IMR-90 (cell line): ENCODE measurements at places on chromosomes 4 and X. TPM values are rescaled to one million over a fixed set of nuclear protein-coding genes. Genes with fewer than 3 reads are reported as not detected.
A peak's percentile ranks its signal among the peaks of the same experiment; 100 is the strongest.

THOC2 gene
- 58.8 and 93.9 TPM in 2 replicates for total RNA-seq

NUDT6 gene
- 2.7 and 4.2 TPM in 2 replicates for total RNA-seq

RENBP gene
- 0.18 TPM in 1 of 2 replicates, not detected in the other for total RNA-seq

CPE gene
- 3.6 and 4.4 TPM in 2 replicates for total RNA-seq

FAM156A gene
- total RNA-seq = 7.5 TPM in 2 replicates

CLCN4 gene
- total RNA-seq = 3.9 and 4.5 TPM in 2 replicates

SLC4A4 gene
- 16.8 and 23.9 TPM in 2 replicates for total RNA-seq

CACNA1F gene
- total RNA-seq = not detected in 2 replicates

GCNA gene
- 0.83 and 0.90 TPM in 2 replicates for total RNA-seq

DNA sequence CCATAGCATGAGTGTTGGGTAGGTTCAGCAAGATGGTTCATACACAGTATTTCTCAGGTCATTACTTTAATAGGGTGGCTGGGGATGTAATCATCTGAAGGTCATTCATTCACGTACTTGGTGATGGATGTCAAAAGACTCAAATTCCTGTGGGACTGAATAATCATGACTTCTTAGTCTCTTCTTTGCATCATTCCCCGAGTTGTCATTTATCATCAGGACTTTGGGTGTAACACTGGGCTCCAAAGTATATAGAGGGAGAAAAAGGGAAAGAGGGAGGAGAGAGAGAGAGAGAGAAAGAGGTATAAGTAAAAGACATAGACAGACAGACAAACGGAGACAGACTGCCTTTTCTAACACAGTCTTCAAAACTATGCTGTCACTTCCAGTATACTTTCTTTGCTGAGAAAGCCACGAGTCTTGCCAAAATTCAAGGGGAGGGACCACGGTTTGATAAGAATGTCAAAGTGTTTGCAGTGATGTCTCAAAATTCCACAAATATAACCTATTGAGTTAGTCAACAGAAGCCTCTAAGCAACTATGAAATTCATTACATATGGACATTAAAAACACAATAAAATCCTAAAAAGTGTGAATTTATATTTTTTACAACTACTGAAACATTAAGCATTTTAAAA, 55.9 kb downstream of the UGT2A3 start:
- H3K4me1 ChIP-seq = no peaks in the 10 kb centered on the region
- no peaks in the 10 kb centered on the region for H3K36me3 ChIP-seq
- H3K27me3 ChIP-seq = no peaks in the 10 kb centered on the region; the same call in 1 of the 2 replicates
- H3K27ac ChIP-seq = no peak overlapping the region

- 0 out of 2 replicates have a peak, but pooled peaks cover 2% of the 10 kb centered on the region for H3K27me3 ChIP-seq
- H3K4me1 ChIP-seq = no peaks in the 10 kb centered on the region
- no peak overlapping the region for H3K27ac ChIP-seq
- no peak for DNase-seq
- no peak overlapping the region for H3K4me3 ChIP-seq
Measured at GRCh38 chr4:184907216-184907615, 81.4 kb upstream of the ACSL1 start.

- H3K4me1 ChIP-seq = peaks cover 10% of the 10 kb centered on the region
- no peaks in the 10 kb centered on the region for H3K27me3 ChIP-seq
- H3K4me3 ChIP-seq = no peak overlapping the region
- peak overlapping the region; percentile 24; the same call in 1 of the 2 replicates for H3K27ac ChIP-seq
- peak; percentile 98 for DNase-seq
- H3K36me3 ChIP-seq = no peaks in the 10 kb centered on the region
Measured at GRCh38 chrX:150200820-150201287, 162.3 kb upstream of the MAMLD1 start.

GRCh38 chrX:24513416-24513815, 48.3 kb downstream of the PDK3 start:
- no peak overlapping the region for H3K4me3 ChIP-seq
- H3K27me3 ChIP-seq = peaks cover 2% of the 10 kb centered on the region; the same call in 1 of the 2 replicates
- DNase-seq = no peak

DNA sequence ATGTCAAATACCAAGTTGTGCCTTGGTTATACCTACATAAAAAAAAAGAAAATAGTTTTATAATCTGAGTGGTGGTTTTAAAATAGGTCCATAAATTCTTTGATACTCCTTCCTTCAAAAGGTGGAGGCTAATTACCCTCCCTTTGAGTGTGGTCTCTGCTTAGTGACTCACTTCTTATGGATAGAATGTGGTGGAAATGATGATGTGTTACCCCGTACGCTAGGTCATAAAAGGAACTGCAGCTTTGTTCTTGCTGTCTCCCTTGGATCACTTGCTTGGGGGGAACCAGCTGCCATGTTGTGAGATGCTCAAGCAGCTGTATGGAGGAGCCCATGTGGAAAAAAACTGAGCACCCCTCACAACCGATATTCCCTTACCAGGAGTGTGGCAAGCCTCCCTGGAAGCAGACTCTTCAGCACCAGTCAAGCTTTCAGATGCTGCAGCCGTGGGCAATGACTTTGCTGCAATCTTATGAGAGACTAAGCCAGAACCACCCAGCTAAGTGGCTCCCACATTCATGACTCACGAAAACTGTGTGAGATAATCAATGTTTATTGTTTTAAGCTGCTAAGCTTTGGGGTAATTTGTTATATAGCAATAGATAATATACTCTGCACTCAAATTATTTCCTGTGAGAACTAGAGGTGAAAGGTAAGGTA, 195.0 kb upstream of the GATB start:
- H3K27ac ChIP-seq = no peak overlapping the region
- no peak overlapping the region for H3K4me3 ChIP-seq
- H3K36me3 ChIP-seq = no peaks in the 10 kb centered on the region
- peaks cover 3% of the 10 kb centered on the region for H3K27me3 ChIP-seq
- DNase-seq = peak; percentile 54

DNA sequence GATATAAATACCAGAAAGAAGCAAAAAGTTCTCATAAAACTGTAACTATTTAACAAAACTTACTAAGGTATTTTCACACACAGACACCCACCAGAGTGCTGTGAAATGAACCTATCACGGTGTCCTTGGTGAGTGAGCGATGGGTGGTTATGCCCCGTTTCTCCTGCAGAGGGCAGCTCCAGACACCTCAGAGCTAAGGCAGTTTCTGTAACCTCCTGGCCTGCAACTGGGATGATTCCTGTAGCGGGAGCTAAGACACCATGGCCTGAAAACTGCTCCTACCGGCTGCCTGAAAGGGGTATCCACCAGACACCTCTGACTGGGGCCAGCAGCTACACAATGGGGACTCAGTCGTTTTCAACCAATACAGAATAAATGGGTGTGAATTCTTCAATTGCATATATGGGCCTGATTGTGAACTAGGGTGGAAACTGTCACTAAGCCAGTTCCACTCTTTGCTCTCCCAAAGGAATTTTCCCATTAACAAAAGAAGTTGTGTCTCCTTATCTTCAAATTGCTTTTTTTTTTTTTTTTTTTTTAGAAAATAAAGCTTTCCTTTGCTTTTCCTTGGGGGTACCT, 2375.8 kb upstream of the TENM3 start:
- no peaks in the 10 kb centered on the region for H3K36me3 ChIP-seq
- H3K27ac ChIP-seq = no peak overlapping the region
- no peaks in the 10 kb centered on the region for H3K4me1 ChIP-seq
- no peaks in the 10 kb centered on the region for H3K27me3 ChIP-seq

DNA sequence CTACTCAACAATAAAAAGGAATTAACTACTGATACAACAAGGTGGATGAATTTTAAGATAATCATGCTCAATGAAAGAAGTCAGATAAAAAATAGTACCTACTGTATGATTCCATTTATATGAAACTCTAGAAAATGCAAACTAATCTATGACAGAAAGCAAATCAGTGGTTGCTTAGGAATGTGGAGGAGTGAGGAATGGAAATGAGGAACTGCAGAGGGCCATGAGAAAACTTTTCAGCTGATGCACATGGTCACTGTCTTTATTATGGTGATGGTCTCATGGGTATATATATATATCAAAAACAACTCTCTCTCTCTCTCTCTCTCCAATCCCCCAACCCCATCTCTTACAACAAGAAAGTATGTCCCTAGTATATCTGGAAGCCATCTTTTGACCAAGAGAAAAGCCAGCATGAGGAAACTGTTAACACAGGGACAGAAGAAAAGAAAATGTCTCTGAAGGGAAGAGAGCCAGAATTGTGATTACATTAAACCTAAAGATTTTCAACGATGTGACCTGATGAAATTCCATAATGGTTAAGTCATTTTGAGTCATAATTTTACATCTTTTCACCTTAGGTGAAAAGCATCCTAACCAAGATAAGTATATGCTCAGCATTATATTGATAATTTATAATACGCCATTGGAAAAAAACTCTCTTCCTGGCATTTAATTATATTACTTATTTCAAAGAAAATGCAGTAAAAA, 8.5 kb upstream of the NFKB1 start:
- no peaks in the 10 kb centered on the region for H3K27me3 ChIP-seq
- DNase-seq = peak; percentile 10
- no peak overlapping the region for H3K4me3 ChIP-seq
- no peaks in the 10 kb centered on the region for H3K4me1 ChIP-seq
- no peaks in the 10 kb centered on the region for H3K36me3 ChIP-seq
- H3K27ac ChIP-seq = no peak overlapping the region

DNA sequence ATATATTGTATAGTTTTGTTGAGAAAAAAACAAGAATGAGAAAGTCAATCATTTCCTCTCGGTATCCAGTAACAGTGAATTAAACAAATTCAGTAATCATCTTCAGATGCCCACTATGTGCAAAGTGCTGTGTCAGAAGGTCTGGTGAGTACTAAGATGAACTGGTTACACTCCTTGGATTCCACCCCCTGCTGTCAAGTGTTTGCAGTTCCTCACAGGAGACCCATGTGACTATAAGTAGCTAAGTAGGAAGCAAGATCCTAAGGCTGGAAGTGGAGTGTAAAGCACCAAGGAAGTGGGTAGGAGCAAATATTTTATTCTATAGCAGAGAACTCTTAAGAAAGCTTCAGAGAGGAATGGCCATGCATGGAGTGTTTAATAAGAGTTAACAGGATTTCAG, 73.6 kb downstream of the SNX25 start:
- H3K27me3 ChIP-seq = no peaks in the 10 kb centered on the region
- H3K27ac ChIP-seq = no peak overlapping the region
- no peaks in the 10 kb centered on the region for H3K36me3 ChIP-seq
- no peak overlapping the region for H3K4me3 ChIP-seq
- peaks cover 8% of the 10 kb centered on the region for H3K4me1 ChIP-seq

GRCh38 chr4:47830265-47831025, 7.4 kb downstream of the CORIN start:
- H3K4me3 ChIP-seq = no peak overlapping the region
- peaks cover 2% of the 10 kb centered on the region; the same call in 1 of the 2 replicates for H3K4me1 ChIP-seq
- peak; percentile 21 for DNase-seq
- no peaks in the 10 kb centered on the region for H3K27me3 ChIP-seq
- no peaks in the 10 kb centered on the region for H3K36me3 ChIP-seq
- no peak overlapping the region for H3K27ac ChIP-seq

DNA sequence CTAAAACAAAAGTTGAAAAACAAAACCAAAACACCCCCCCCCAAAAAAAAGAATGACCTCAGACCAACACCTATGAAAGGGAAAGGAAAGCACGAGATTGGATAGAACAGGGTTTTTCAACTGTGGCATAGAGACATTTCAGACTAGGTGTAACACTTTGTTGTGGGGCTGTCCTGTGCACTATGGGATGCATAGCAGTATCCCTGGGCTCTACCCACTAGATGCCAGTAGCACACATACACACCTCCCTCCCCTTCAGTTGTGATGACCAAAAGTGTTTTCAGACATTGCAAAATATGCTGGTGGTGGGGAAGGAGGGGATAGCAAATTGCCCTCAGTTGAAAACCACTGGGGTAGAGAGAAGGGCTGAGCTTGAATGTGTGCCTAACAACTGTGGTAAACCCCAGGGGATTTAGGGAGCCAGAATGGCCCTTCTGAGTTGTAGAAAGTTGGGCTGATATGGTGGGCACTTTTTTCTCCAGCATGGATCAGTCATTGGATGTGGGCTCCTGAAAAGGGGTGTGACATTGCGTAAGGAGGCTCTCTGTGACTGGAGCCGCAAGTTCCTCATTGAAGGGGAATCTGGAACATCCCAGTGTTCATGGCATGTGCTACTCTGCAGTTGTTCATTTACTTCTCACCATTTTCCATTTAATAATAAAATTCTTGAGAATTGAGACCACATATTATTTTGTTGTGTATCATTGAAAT, 8.8 kb upstream of the GEMIN8 start:
- no peak overlapping the region for H3K27ac ChIP-seq
- H3K4me1 ChIP-seq = no peaks in the 10 kb centered on the region
- H3K27me3 ChIP-seq = peaks cover 8% of the 10 kb centered on the region
- no peak overlapping the region for H3K4me3 ChIP-seq
- H3K36me3 ChIP-seq = no peaks in the 10 kb centered on the region

- no peaks in the 10 kb centered on the region for H3K27me3 ChIP-seq
- peaks cover 4% of the 10 kb centered on the region for H3K4me1 ChIP-seq
- no peak overlapping the region for H3K27ac ChIP-seq
- 0 out of 2 replicates have a peak, but pooled peaks cover 1% of the 10 kb centered on the region for H3K36me3 ChIP-seq
- peak; percentile 25 for DNase-seq
Measured at GRCh38 chr4:102531462-102531861, 30.3 kb downstream of the NFKB1 start.

DNA sequence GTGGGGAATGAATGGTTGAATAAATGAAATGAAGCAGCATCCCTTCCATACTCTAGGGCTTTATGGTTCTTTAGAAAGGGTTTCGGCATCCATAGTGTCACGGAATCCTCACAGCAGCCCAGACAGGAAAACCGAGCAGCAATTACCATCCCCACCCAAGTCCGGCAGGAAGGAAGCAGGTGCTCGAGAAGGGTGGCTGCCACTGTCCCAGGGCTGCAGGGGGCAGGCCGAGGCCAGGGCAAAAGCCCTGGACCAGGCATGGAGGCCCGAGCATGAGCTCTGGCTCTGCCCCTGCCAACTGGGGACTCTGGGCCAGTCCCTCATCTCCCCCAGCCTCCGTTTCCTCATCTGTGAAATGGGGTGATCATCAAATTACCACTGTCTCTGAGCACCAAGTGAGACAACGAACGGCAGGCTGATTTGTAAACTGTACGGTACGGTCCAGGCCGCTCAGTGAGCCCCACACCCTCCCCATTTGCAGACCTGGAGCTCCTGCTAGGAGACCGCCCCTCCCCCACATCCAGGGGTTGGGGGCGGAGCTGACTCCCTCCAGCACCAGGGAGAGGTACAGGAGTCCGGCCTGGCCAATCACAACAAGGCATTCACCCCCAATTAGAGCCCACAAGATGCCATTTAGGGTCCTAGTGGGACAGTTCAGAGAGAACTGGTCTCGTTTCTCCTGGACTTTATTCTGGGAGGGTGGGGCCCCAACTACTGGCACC, 100.4 kb downstream of the WFS1 start:
- no peaks in the 10 kb centered on the region for H3K36me3 ChIP-seq
- H3K27me3 ChIP-seq = peaks cover 22% of the 10 kb centered on the region
- H3K4me1 ChIP-seq = no peaks in the 10 kb centered on the region
- H3K4me3 ChIP-seq = no peak overlapping the region
- no peak overlapping the region for H3K27ac ChIP-seq

DNA sequence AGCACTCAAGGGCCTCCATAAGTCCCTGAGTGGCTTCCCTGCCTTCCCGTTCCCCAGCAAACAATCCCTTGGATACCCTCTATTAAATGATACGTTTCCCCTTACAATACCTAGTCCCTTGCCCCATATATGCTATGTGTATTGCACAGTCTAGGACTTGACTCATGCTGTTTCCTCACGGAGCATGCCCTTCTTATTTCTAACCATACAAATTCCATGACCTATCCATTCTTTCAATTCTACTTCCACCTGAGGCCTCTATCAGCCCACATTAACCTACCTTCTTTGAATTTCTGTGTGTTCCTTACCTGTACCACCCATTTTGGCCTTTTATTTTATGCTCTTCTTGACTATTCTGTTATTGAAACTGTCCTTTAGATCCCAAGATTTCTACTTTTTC, 2.9 kb upstream of the PGRMC2 start:
- peaks cover 4% of the 10 kb centered on the region; the same call in 1 of the 2 replicates for H3K4me1 ChIP-seq
- H3K36me3 ChIP-seq = no peaks in the 10 kb centered on the region
- no peak overlapping the region for H3K27ac ChIP-seq
- H3K4me3 ChIP-seq = no peak overlapping the region

- H3K27ac ChIP-seq = no peak overlapping the region; the same call in 1 of the 2 replicates
- no peaks in the 10 kb centered on the region for H3K36me3 ChIP-seq
- peaks cover 21% of the 10 kb centered on the region for H3K4me1 ChIP-seq
- no peak overlapping the region for H3K4me3 ChIP-seq
- H3K27me3 ChIP-seq = no peaks in the 10 kb centered on the region
Measured at GRCh38 chr4:156948738-156949137, 22.9 kb downstream of the PDGFC start.
